ENCODE measurements at places on chromosomes 3 and 15.

DNA sequence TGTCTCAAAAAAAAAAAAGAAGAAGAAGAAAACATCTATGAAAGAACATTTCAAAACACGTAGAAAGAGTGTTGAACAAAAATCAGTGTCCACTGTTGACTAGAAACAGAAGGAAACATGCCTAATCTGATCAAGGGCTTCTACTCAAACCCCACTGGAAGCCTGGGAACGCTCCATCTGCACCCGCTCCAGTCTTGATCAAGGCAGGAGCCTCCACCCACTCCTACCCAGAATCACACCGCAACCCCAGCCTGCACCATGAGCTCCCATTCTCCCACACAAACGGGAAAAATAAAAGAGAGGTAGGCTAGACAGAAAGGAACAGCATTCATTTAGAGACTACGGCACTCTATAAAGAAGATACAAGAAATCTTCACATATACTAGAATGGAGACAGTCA lies 40.9 kb upstream of the OCA2 start:
- DNase-seq, result no peak

GRCh38 chr15:32967521-32967920 lies 227.0 kb downstream of the FMN1 start:
- DNase-seq, result no peak

DNA sequence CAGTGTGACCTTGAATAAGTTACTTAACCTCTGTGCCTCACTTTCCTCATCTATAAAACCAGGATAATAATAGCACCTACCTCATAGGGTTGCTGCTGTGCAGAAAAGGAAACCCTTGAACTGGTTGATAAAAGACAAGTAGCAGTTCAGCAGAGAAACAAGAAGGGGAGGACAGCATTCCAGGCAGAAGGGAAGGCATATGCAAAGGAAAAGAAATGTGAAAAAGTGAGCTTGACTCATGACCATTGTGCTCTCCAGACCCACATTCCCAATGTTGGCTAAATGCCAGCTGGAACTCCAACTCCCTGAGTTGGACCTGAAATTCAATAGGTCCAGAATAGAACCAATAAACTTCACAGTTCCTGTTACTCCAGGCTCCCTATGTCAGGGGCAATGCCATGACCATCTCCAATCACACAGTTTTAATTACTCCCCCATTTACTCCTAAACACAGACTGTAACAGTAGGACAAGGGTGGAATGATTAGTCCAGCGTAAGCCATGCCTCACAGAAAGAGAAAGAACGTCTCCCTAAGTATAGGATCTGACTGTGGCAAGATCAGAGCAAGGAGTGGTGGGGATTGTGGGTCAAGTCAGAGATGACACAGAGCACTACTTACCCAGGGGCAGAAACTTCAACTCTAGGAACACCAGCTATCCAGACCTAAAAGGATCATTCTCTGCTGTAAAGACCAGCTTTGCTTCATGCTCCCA lies 26.9 kb downstream of the PRKAR2A start:
- DNase-seq, result no peak

DNA sequence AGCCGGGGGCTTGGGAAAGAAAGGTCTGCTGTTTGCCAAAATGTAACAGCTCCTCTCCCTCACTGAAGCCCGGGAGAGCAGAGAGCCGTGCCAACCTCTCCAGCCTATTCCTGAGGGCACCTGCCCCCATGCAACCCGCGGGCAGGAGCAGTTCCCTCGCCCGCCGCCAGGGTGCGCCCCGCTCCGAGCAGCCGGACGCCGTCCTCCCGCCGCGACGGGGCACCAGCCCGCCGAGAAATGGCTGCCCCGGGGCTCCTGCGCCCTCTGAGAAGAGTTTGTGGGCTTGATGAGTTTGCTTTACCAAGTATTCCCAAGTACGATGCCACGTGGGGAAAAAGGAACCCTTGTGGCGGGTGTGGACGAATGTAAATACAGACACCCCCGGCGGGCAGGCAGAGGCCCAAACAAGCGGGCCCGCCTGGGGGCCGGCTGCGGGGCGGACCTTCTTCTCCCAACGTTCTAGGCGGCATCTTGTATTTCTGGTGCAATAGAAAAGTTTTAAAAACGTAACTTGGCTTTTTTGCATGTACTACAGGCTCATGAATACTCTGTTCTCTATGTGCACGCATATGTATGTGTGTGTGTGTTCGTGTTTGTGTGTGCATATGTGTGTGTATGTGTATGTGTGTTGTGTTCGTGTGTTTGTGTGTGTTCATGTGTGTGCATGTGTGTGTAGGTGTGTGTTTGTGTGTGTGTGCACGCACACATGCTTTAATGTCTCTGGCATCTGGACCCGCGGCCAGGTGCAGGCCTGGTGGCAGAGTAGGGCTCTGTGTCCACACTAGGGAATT lies 162.9 kb downstream of the CHSY1 start:
- DNase-seq, result peak; percentile 86

- no peak for DNase-seq
These were observed 33.6 kb downstream of the ZDHHC3 start for GRCh38 chr3:44942202-44942921.

DNA sequence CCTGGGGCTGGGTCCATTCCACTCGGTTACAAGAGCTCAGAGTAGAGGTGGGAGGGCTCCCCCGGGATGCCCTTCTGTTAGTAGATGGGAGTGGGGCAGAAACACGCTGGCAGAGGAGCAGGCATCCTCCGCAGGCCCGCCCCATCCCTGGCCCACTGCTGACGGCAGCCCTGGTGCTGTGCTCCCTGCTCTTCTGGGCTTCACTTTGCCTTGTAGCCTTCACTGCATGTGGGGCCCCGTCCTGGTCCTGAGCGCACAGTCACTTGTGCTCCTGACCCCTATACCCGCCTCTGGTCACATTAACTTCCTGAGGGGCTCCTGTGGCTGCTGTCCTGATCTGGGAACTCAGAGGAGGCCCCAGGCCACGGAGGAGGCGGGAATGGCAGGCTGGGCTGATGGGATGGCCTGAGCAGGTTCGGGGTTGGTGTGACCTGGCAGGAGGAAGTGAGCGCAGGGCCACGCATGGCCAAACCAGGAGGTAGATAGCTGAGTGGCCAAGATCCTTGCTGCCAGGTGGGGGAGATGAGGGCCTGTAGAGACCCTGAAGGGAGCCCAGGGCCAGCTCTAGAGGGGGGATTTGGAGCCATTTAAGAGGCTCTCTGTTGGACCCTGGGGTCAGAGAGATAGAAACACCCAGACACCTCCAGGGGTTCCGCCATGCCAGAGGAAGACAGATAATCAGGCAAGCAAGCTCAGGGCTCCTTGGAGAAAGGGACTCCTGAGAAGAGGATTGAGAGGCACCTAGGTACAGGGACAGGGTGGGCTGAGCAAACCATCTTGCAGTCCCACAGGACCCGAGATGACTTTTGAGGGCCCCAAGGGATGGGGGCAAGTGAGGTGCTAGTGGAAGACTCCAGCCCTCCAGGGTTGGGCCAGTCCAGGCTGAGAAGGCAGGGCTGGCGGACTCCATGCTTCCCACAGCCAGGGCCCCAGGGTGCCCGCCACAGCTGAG lies 92.2 kb upstream of the PRR23E start:
- no peak for DNase-seq

- DNase-seq, result no peak
These were observed 13.0 kb downstream of the ZNF445 start for GRCh38 chr3:44464509-44464908.

DNA sequence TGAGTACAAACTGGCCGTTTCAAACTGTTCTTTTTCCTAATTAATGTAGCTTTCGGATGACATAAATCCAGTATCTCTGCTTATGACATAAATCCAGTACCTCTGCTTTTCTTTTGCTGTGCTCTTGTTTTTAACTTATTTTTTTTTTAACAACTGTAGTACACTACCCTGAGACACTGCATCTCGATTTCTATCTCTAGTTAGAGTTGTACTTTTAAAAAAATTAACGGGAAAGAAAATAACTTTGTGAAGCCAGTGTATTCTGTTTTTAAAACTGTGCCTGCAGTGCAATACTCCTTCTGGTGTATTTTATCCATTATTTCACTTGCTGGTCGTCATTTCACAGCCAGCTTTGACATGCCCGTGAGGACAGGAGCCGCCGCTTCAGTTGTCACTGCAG lies 46.6 kb downstream of the ASB7 start:
- no peak for DNase-seq

DNA sequence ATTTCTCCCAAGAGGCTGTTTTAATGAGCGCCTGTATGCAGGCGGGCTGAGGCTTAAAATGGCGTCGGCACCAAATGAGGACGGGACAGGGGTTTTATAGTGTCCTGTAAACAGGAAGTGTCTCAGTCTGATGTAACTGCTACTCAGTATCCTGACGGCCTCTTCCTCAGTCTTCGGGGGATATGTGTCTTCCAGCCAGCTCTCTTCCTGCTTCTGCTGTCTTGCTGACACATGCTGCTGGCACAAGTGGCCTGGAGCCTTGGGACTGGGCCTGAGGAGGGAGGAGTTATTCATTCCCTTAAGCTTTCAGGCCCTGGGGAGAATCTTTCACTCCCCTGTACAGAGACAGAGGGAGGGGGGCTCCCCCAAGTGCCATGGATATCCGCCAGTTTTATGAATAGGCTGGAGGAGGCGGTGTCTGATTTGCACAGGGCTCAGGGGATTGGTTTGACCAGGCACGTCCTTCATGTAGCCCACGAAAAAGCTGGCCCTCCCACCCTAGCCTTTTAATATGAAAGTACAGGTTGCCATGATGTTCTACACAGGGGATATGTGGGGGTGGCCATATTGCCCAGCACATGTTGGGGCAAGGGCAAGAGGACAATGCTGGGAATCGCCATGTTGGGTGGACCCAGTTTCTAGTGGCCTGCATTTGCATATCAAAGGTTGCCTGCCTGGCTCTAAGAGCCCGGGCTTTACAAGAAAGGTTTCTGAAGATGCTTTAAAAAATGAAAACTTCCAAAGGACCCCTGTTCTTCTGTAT lies 19.9 kb downstream of the NDUFB4 start:
- DNase-seq, result no peak

DNA sequence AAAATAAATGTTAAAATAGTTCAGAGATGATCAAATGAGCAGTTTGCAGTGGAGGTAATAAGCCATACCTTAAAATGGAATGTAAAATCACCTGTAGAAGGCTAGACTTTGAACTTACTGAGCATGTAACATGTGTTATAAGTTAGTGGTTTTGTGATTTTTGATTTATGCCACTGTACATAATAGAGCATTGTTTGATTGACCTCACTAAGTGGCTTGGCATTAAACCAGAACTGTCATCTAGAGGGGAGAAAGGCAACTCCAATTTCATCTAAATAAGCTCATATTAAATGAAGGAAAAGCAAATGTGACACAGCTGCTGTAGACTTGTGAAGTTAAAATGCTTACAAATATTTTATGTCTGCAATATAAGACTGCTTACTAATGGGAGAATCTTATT lies 387.9 kb downstream of the ZIC1 start:
- DNase-seq, result no peak

- no peak for DNase-seq
These were observed 10.7 kb upstream of the CSTA start for GRCh38 chr3:122314228-122314876.

DNA sequence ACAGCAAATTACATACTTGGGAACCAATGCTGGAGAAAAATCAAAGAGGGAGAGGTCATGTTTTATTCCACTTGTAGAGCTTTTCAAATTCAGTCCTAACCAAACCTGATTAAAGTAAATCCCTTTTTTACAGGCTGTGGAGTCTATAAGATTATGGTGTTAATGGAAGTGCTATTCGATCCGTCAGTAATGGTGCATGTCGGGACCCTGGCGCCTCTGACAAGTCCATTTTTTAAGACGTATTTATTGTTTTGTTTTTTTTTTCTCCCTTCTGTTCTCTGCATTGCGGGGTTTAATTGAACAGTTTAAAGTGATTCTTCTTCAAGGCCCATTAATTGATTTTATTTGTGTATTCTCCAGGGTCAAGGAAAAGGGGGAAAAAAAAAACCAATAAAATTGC lies 725.9 kb downstream of the TUSC7 start:
- DNase-seq, result no peak

DNA sequence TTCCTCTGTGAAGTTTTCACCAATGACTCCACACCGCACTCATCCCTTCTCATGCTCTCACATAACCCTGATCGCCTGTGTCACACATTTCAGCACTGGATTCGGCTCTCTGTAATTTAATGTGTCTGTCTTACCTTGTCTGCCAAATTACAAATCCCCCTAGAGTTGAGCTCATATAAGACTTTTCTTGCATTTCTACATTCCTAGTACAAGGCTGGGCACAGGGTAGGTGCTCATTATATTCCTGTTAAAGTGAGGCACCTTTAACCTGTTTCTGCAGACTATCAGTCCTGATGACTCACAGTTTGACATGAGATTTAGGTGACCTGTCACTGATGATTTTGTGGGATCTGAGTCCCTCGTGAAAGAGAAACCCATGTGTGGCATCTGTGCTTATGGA lies 22.6 kb downstream of the TGM5 start:
- no peak for DNase-seq

DNA sequence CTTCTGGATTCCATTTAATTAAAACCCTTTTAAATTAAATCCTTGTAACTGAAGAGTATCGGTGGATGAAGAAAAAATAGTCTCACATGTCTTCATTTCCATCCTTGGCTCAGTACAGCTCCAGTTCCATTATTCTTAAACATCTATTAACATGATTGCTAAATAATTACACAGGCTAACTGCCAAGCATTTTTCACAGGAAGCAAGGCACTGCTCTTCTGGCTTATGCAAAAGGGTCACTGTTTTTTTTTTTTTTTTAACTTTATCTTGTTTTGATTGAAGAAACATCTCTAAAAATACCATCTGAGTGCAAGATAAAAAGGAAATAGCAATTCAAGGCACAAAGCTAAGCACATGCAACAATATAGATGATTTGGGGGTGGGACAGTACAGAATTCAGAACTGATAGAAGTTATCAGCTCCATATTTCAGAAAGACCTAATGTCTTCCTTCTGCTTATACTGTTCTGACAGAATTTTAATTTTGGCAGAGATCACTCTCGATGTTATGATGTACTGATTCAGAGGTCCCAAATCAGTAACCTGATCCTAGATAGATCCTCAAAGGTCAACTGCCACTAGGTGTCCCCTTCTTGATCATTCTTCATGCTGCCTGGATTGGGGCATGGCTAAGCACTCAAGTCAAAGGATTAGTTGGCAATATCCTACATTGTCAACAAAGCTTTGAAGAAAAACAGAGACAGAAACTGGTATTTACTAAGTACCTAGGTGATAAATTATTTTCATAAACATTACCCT lies 57.8 kb upstream of the ACTC1 start:
- no peak for DNase-seq

DNA sequence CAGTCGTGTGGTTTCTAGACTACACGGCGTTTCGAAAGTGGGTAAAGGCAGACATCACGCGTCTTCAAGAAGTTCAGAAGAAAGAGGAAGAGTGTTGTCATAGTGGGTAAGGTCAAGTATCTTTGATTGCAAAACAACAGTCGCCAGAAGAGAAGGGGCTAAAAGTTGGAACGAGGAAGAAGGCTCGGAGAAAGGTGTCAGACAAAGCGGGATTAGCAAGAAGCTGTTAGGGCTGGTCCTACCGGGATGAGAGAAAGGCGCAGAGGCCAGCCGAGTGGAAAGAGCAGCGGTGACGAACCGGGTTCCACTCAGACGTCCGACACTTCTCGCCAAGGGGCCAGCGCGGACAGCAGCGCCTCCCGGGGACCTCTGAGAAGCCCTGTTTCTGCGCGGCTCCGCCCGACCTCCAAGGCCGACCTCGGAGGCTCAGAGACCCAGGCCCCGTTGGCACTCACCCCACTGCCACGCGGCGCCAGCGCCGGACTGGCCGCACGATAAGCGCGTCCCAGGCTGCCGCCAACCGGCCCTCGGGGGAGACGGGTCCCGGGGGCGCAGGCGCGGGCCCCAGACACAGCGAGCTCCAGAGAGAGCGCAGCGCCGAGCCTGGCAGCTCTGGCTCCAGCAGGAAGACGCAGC lies 436 bp downstream of the ADPGK start:
- DNase-seq, result peak; percentile 16
